ENCODE measurements at places on chromosomes 13 and 19.

DNA sequence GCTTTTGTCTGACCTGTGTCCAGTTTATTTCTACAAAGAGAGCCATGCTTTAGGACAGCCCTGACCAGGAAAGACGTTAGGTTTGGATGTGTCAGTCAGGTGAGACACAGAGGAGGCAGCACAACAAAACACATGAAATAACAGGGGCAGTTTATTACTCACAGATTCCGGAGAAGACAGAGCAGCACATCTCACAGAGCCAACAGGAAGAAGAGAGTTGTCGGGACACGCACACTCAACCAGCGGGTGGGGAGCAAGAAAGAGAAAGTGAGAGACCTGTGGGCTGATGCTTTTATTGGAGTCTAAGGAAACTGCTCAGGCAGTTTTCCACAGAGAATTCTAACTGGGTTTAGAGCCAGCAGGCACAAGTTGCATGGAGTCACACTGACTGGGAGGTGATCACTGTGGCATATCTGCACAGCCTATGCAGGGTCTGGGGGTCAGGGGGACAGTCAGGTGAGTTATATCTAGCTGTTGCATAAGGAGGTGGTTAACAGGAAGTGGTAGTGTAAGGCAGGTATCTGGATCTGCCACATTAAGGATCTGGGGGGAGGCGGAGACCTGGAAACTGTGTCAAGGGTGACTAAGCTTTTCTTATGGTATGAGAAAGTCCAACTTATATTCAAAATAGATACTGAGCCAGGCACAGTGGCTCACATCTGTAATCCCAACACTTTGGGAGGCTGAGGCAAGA is 24.1 kb upstream of the CEACAM20 start:
- DNase-seq, result no peak

- DNase-seq, result no peak
Observed at GRCh38 chr13:99034333-99035085, 56.6 kb upstream of the DOCK9 start.

DNA sequence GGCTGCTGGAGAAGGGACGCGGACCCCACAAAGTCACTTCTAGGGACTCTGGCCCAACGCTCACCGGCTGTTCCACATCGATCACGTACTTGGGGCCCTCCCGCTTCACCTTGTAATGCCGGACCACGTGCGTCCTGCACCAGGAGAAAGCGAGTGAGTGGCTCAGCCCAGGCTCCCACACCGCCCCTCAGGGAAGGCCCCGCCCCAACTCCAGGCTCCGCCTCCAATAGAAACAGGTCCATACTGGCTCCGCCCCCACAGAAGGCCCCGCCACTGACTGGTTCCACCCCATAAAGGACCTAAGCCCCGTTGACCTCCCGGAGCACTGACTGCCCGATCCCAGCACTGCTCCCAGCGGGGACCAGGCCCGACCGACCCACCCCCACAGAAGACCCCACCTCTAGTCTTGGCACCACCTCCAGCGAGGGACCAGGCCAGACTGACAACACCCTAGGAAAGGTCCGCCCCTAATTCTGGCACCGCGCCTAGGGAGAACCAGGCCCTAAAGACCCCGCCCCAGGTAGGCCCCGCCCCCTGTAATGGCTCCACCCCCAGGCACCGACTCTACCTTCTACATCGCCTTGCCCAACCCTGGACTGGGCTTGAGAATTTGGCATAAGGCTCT is 11.3 kb downstream of the STAP2 start:
- peak; percentile 25 for DNase-seq

GRCh38 chr19:9171393-9171991 is 7.3 kb upstream of the OR7D2 start:
- no peak for DNase-seq

GRCh38 chr19:11100049-11100448 is 10.8 kb downstream of the LDLR start:
- DNase-seq, result no peak

- DNase-seq, result no peak
Observed at GRCh38 chr13:53499576-53500133, 471.0 kb downstream of the OLFM4 start.

Measured in stimulated activated CD4-positive, alpha-beta T cell treated with anti-CD3 and anti-CD28 coated beads, TNF-alpha, amount 100 ng/mL, for 1 hour (primary cell).